ENCODE measurements at places on chromosomes 5 and 9. TPM values are rescaled to one million over a fixed set of nuclear protein-coding genes. Genes with fewer than 3 reads are reported as not detected.

GRCh38 chr5:167886196-167886595, 405.2 kb upstream of the WWC1 start:
- no peak overlapping the region for H3K4me3 ChIP-seq
- no peak for DNase-seq
- H3K27ac ChIP-seq: no peak overlapping the region
- peaks cover 1% of the 10 kb centered on the region for H3K36me3 ChIP-seq
- peaks cover 2% of the 10 kb centered on the region for H3K27me3 ChIP-seq

DNA sequence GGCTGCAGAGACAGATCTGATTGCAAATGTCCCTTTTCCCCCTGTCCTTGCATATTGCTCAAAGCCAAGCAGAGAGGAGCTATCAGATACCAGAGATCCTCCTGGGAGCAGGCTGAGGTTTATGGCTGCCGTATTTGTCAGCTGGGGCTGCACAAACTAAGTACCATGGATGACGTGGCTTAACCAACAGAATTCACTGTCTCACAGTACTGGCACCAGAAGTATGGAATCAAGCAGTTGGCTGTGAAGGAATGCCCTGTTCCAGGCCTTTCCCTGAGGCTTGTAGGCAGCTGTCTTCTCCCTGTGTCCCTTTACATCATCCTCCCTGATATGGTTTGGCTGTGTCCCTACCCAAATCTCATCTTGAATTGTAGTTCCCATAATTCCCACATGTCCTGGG, 2.6 kb downstream of the CFAP90 start:
- DNase-seq: no peak
- H3K4me3 ChIP-seq: no peak overlapping the region
- no peaks in the 10 kb centered on the region for H3K36me3 ChIP-seq
- H3K27me3 ChIP-seq: peaks cover 26% of the 10 kb centered on the region
- peaks cover 8% of the 10 kb centered on the region for H3K4me1 ChIP-seq

GRCh38 chr5:150637245-150638052, 3.0 kb upstream of the SYNPO start:
- H3K36me3 ChIP-seq: no peaks in the 10 kb centered on the region
- no peak for DNase-seq
- no peak overlapping the region for H3K27ac ChIP-seq
- H3K4me3 ChIP-seq: no peak overlapping the region

DNA sequence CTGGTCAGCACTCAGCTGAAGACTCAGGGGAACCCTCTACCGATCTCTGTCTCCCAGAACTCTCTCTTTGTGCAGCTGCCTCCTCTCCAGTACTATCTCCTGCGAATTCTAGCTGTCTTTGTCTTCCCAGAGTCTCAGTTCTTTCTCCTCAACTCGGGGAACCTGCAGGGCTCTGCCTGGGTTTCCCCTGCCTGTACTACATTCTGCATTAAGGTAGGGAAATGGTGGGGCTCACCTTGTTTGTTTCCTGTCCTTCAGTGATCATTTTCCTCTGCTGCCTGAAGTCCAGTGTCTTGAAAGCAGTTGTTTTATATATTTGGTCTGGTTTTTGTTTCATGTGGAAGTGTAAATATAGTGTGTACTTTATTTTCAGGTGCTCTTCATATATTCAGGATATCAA, 43.1 kb upstream of the IGFBPL1 start:
- peaks cover 24% of the 10 kb centered on the region for H3K27me3 ChIP-seq
- no peak overlapping the region for H3K4me3 ChIP-seq
- H3K27ac ChIP-seq: no peak overlapping the region

DNA sequence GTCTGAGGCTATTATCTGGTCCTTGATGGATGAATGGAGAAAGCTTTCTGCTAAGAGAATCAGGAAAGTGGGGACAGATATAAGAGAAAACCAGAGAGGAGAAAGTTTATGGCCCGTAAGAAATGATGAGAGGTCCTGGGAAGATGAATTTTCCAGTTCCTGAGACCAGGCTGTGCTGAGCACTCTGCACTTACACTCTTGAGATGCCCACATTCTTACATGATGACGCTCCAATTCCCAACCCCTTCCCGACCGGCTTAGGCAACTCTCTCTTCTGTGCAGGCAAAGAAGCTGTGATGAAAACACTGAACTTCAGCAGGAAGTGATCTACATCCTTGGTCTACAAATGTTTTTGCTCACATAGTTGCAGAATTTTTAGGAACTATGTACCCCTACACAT, 417.0 kb downstream of the ARHGEF28 start:
- no peak overlapping the region for H3K4me3 ChIP-seq
- H3K4me1 ChIP-seq: peaks cover 9% of the 10 kb centered on the region

CDK5RAP2 gene
- 116 TPM for total RNA-seq

DNA sequence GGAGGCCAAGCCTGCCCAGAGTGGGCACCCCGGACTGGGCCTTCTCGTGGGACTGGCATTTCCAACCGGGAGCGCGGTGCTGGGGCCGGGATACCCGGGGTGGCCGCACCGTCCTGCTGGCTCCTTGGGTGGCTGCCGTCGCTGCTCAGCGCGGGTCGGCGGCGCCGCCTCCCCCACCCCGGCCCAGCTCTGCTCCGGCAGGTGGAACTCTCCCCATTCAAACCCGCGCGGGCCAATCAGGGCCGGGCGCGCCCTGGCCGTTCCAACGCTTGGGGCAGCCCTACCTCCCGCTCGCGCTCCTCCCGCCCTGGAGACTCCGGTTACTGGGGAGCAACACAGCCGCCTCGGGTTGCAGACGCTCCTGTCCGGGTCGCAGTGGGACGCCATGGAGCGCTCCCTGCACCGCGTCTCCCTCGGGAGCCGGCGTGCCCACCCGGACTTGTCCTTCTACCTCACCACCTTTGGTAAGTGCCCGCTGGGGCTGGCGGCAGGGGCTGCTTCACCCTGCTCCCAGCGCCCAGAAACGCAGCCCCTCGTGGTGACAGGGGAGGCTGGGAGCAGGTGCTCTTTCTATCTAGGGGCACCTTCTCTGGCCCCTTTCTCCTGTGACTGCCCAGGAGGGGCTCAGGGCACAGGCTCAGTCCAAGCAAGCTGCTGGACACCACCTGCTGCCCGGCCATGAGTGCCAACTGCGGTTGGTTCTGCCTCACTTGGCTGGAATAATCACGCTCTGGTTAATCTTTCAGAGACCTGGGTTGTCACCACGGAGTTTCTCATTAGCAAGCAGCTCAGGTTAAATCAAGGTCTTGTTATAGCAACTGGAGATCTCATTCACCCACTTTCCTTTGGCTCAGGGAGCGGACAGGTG, at the start of gene RGS3:
Gene RGS3, plus strand, starts transcription at position 310 of the 868 bp plus-strand sequence. Its CDS starts 76 bp downstream, at position 386.
- H3K36me3 ChIP-seq: peaks cover 4% of the 10 kb centered on the region
- no peak within 1 kb of the TSS for H3K27ac ChIP-seq
- peak within 1 kb of the TSS; percentile 78 for H3K4me3 ChIP-seq
- peaks cover 16% of the 10 kb centered on the region for H3K27me3 ChIP-seq
- DNase-seq: peak; percentile 42
- peaks cover 28% of the 10 kb centered on the region for H3K4me1 ChIP-seq

DNA sequence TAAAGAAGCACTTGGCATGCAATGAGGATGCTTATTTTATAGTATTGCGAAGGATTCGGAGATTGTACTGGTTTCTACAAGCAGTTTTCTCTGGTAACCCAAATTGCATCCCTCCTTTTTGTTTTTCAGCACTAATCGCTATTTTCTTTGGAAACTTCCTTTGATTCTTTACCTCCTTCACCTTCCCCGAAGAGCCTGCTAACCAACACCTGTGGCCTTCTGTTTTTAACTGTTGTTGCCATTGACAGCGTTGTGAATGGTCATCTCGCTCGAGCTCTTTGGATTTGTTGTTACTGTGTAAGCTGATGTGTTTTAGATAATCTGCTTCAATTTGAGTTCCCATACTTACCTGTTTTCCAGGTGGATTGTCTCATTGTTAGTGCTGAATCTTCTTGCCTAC, 1.1 kb downstream of the CNOT6 start:
- peak overlapping the region; percentile 91 for H3K27ac ChIP-seq
- H3K4me1 ChIP-seq: peaks cover 44% of the 10 kb centered on the region
- no peaks in the 10 kb centered on the region for H3K27me3 ChIP-seq
- no peak for DNase-seq

DNA sequence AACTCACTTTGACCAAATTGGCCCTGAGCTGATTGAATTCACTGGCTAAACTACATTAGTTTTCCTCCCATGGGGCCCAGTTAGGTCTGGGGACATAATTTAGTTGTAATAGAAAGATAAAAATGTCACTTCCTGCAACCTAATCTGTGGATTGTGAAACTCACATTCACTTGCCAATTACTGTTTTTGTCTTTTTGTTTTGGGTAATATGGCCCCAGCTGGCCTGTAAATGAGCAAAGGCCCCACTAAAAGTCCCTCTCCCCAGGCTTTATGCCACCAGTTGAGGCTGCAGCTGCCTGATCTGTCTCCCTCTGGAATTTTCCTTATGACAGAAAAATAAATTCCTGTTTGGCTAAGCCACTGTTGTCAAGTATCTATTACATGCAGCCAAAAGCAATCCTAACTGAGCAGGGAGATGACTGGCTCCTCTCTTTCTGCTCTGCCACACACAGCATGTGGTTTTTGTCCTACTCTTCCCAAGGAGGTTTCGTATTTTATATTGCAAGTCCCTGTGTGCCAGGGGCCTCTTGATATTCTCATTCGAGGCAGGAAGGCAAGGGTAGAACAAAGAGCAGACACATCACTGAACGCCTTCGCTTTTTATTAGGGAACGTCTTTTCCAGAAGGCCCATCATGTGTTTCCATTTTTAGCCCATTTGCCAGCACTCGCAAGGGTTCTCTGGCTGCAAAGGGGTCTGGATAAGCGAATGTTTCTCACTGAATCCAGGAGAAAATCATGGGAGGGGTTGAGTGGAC, 24.1 kb upstream of the SLC25A48 start:
- H3K27me3 ChIP-seq: peaks cover 11% of the 10 kb centered on the region
- no peak overlapping the region for H3K4me3 ChIP-seq
- H3K4me1 ChIP-seq: no peaks in the 10 kb centered on the region
- DNase-seq: no peak
- H3K27ac ChIP-seq: no peak overlapping the region
